Bone marrow (tissue), 2 donors: ENCODE measurements at places on chromosomes 5 and 9.

DNA sequence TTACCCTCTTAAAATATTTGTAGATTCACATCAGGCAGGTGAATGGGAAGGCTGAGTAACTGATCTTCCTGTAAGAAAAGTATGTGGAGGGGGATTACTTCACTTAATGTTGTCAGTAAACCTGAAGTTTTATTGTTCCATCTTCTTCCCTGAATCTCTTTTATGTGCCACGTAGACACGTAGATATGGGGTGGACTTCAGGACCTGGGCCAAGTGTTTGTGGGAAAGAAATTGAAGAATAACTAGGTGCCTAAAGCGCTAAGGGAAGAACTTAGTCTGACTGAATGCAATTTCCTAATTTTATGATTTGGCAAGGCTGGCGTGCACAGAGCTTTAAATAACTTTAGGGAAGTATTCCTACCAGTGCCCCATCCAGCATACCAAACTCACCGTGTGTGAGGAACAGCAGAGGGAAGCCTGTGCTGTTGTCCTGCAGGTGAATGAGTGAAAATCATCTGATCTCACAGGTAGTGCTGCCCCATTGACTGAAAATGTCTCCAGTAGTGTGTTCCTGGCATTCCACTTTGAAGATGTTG lies 323.4 kb downstream of the KDM4C start:
- no peak for DNase-seq

DNA sequence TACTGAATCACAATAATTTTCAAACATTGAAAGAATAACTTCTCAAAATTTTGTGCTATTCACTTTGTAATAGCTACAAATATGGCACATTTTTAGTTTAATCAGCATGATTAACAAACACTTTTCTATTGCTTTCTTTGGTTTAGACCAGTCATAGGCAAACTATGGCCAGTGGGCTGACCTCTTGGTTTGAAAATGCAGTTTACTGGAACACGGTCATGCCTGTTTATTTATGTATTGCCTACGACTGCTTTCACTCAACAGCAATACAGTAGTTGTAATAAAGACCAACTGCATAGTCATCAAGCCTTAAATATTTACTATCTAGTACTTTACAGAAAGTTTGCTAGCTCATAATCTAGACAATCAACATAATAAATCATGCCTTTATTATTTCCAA lies 810.8 kb downstream of the TLE1 start:
- DNase-seq: no peak

DNA sequence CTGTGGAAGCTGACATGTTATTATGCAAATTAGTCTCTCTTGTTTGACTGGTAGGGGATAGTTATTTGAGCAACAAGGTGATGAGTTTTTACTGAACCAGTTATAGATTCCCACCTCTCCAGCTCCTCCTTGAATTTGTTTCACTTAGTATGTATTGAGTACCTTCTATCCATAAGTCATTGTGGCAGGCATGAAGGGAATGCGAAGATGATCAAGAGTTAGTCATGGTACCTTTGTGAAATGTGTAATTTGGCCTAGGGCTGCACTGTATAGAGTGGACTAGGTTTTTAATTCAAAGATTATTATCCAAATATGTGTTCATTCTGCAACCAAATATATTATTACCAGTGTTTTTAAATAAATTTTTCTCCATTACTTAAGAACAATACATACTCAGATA lies 110.1 kb downstream of the HACD4 start:
- no peak for DNase-seq

GRCh38 chr5:154653418-154653763 lies 101.8 kb upstream of the LARP1 start:
- no peak for DNase-seq

DNA sequence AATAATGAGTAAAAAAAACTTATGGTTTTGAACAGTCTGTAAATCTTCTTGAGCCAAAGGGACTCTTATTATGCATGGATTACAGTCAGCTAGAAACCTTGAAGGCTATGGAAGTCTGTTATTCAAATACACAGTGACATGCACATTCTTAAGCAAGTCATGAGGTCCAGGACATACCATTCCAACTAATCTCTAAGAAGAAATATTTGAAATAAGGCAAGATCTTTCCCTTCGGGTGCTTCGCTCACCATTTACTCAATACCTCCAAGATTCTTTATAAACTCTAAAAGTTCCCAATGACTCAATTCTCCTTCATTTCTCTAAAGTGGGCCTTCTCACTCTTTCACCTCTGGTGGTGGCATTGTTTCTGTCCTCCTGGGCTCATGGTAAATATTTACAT lies 811.0 kb downstream of the NR2F1-AS1 start:
- no peak for DNase-seq

- no peak for DNase-seq
Measured at GRCh38 chr9:4027606-4028005, 272.3 kb downstream of the GLIS3 start.
